DMS79 treated with DMSO at 0.1 percent for 48 hours (cell line): ENCODE measurements at places on chromosomes 7 and 10.

GRCh38 chr7:1899196-1899595, 229.1 kb downstream of the ELFN1 start:
- no peak for DNase-seq

DNA sequence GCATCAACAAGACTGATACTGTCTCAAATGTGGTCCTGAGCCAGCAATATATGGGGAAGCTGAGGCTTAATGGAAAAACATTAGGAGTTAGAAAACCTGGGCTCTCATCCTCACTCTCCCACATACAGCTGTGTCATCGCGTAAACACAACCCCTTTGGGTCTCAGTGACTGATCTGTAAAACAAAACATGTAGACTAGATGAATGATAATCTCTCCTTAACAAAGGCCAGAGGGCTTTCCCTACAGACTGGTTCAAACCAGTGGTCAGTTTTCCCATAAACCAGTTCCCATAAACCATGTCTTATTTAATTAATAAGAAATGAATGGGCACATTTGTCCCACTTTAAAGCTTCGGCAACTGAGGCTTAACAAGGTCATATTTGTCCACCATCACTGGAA, 48.1 kb downstream of the OSBPL3 start:
- no peak for DNase-seq

- DNase-seq, result no peak
These were observed 147.1 kb downstream of the ELFN1 start for GRCh38 chr7:1817061-1817712.

- no peak for DNase-seq
These were observed 80.9 kb downstream of the NT5C2 start for GRCh38 chr10:103111918-103112877.

- no peak for DNase-seq
These were observed 146.0 kb downstream of the TNS3 start for GRCh38 chr7:47435889-47436312.

- no peak for DNase-seq
These were observed 385.5 kb upstream of the PFKP start for GRCh38 chr10:2681891-2682290.

- DNase-seq, result no peak
These were observed 89.3 kb downstream of the FANK1 start for GRCh38 chr10:125985557-125986240.

DNA sequence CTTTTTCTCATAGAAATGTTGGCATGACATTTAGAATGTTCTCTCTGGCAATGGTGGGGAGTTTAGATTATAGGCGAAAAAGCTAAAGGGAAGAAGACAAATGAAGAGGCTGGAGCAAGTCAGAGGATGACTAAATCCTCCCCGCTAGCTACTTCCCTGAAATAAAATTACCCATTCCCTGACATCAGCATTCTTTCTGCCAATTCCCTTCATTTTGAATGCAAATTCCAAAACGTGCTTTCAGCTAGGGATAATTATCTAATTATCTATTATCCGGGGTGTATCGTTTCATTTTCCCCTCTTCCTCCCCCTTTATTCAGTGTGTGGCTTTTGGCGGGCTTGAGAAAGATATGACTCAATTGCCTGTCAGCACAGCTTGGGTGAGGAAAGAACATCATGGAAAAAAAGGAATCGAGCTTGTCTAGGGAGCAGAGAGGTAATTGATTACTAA, 672.3 kb downstream of the TNS3 start:
- no peak for DNase-seq

DNA sequence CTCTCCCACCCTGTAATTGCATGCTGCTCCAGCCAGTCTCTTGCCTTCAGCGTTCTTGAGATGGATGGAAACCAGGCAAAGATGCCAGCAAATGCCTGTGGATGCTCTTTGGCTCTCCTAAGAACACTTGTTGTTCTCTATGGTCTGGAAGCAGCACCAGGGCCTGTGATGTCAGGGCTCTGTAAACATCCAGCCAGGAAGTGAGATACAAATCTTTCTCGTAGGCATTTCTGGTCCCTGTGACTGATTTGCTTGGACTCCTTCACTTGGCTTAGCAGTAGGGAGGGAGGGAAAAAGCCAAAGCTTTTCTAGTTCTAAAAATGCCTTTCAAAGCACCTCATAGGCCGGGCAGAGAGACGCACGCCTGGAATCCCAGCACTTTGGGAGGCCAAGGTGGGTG, 201.3 kb downstream of the REEP3 start:
- no peak for DNase-seq

DNA sequence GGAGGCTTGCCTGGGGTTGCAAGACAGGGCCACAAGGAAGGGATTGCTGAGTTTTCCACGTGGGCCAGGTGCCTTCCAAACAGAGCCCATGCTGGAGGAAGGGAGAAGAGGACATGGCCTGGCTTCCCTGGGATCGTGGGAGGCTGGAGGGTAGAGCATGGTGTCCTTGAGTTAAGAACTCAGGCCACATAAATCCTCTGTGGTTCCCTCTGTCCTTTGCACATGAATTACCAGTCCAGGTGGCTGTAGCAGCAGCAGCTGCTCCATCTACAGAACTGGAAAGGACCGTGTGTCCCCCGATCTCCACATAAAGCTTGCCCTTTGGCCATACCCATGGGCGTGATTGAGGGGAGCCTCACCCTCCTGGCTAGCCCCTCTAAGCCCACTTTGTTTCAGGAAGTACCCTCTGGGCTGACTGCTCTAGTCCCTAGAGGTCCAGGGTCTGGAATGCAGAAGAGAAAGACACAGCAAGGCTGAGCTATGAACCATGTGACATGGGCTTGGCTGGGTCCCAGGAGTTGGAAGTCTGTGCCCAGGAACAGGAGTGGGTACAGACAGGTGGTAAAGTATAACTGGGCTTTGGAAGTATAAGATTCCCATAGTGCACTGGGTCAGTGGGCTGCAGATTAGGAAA, 84.9 kb downstream of the C10orf105 start:
- peak; percentile 5 for DNase-seq
